ENCODE measurements at places on chromosomes 2 and 18. TPM values are rescaled to one million over a fixed set of nuclear protein-coding genes. Genes with fewer than 3 reads are reported as not detected.

DNA sequence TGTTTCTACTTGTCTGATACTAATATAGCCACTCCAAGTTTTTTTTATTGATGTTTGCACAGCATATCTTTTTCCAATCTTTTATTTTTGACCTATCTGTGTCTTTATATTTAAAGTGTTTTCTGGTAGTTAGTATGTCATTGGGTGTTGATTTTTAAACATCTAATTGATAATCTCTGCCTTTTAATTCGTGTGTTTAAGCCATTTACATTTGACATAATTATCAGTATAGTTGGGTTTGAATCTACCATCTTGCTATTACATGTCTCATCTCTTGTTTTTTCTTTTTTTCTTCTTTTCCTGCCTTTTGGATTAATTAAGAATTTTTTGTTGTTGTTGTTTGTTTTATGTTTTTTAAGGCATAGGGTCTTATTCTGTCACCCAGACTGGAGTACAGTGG lies 44.2 kb downstream of the TAF1B start:
- DNase-seq, result no peak

DNA sequence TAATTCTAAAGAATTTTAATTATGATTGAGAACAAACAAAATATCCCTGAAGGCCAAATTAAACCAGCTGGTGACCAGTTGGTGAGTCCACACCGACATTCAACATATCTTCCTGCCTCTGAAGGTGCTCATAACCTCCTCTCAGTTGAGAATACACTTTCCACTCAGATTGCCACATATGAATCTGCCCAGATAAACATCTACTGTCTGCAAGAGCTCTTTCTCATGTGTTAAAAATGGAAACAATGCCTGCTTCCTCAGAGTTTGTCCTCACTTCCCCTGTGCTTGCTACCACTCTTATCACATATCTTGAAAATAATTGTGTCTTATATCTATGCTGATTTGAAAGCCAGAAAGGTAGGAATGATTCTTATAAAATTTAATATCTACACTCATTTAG lies 177.7 kb upstream of the GULP1 start:
- DNase-seq, result no peak

HES6 gene
- total RNA-seq, result 19.7 TPM

DNA sequence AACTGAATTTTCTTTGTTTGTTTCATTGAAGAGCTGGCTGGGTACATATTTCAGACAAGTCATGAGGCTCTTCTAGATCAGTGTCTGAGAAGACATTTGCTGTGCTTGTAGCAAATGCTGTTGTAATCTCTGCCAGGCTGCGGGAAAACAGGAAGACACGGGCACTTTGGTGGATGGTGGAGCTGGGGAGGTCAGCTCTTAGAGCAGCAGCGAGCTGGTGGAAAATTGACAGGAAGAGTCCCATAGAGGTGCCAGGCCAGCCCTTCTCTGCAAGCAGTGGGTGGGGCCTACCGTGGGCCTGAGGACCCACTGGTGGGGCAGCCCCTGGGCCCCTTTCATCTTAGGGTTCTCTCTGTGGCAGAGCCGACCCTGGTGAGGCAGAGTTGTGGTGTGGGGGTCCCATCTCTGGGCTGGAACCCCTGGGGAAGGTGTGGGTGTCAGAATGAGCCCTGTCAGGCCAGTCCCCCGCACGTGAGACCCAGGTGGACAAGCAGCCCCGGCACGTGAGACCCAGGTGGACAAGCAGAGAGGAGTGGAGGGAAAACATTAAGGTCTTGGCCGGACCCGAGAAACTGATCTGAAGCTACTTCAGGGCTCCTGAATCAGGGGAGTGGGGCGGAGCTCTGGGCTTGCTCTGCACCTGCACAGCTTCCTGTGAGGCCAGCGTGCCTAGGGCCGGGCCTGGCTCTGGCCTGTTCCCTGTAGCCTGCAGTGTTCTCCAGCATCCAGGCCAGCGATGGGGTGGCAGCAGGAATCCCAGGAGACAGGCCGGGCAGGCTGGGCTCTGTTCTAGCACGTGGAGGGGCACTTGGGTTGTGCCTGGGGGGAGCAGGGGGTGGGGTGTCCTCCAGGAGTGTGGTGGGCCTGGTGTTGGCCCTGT lies 273.5 kb upstream of the HDAC4 start:
- no peak for DNase-seq

- no peak for DNase-seq
Measured at GRCh38 chr2:49702740-49703139, 548.4 kb upstream of the FSHR start.

CD28 gene
- total RNA-seq, result not detected

Measured in MCF 10A (cell line).